Testis (tissue), 5 donors: ENCODE measurements at places on chromosomes 16 and 17. TPM values are rescaled to one million over a fixed set of nuclear protein-coding genes. Genes with fewer than 3 reads are reported as not detected.

CCL3 gene
- 6.2 TPM for polyA plus RNA-seq

MRPS23 gene
- polyA plus RNA-seq = 57.4 TPM

LGALS9B gene
- 0.34 TPM for polyA plus RNA-seq

MAPT gene
- polyA plus RNA-seq = 100 TPM

POLR3E gene
- polyA plus RNA-seq = 59.4 TPM

WDR81 gene
- 16.9 TPM for polyA plus RNA-seq

NSF gene
- 42.9 TPM for polyA plus RNA-seq

CCL15 gene
- polyA plus RNA-seq = not detected

SLC4A1 gene
- 0.12 TPM for polyA plus RNA-seq

RAPGEFL1 gene
- polyA plus RNA-seq = 13.6 TPM

NOTUM gene
- polyA plus RNA-seq = 5.1 TPM

TBC1D26 gene
- 23.7 TPM for polyA plus RNA-seq

LPCAT2 gene
- polyA plus RNA-seq = 8.5 TPM

COL1A1 gene
- polyA plus RNA-seq = 557 TPM

PRSS33 gene
- polyA plus RNA-seq = 4.4 TPM

SNX20 gene
- 2.1 TPM for polyA plus RNA-seq

FAM171A2 gene
- 1.3 TPM for polyA plus RNA-seq

FASN gene
- 47.6 TPM for polyA plus RNA-seq

SDR42E2 gene
- 1.4 TPM for polyA plus RNA-seq

RASL10B gene
- 3.8 TPM for polyA plus RNA-seq

DBF4B gene
- 50.2 TPM for polyA plus RNA-seq

HAS3 gene
- 4.8 TPM for polyA plus RNA-seq

VWA3A gene
- 15.8 TPM for polyA plus RNA-seq

USP43 gene
- polyA plus RNA-seq = 4.6 TPM

DPEP1 gene
- 105 TPM for polyA plus RNA-seq

CTRB2 gene
- 0.69 TPM for polyA plus RNA-seq

ARL5C gene
- polyA plus RNA-seq = not detected

KRTAP4-4 gene
- not detected for polyA plus RNA-seq

ERN2 gene
- polyA plus RNA-seq = 0.32 TPM

LPO gene
- polyA plus RNA-seq = 2.7 TPM

MFAP4 gene
- 108 TPM for polyA plus RNA-seq

KRTAP17-1 gene
- not detected for polyA plus RNA-seq

FBXO39 gene
- 62.0 TPM for polyA plus RNA-seq

CCL17 gene
- 4.0 TPM for polyA plus RNA-seq

PRSS36 gene
- 5.4 TPM for polyA plus RNA-seq

PHOSPHO1 gene
- polyA plus RNA-seq = 99.5 TPM

NPIPB13 gene
- 4.7 TPM for polyA plus RNA-seq

IL34 gene
- polyA plus RNA-seq = 7.9 TPM

HNF1B gene
- 6.3 TPM for polyA plus RNA-seq

CRYBA1 gene
- polyA plus RNA-seq = not detected

CA4 gene
- polyA plus RNA-seq = 0.94 TPM

UTS2R gene
- 0.32 TPM for polyA plus RNA-seq

UBE2Z gene
- 74.6 TPM for polyA plus RNA-seq

AOC3 gene
- polyA plus RNA-seq = 46.4 TPM

CHST5 gene
- 0.26 TPM for polyA plus RNA-seq

AFMID gene
- polyA plus RNA-seq = 36.1 TPM

ABCA10 gene
- polyA plus RNA-seq = 16.2 TPM

CLEC3A gene
- not detected for polyA plus RNA-seq

KRTAP16-1 gene
- polyA plus RNA-seq = not detected

KANSL1 gene
- polyA plus RNA-seq = 70.3 TPM

CLEC18C gene
- 3.1 TPM for polyA plus RNA-seq
